C1 segment of cervical spinal cord (tissue), 14 donors: ENCODE measurements at places on chromosomes 2 and 18.

DNA sequence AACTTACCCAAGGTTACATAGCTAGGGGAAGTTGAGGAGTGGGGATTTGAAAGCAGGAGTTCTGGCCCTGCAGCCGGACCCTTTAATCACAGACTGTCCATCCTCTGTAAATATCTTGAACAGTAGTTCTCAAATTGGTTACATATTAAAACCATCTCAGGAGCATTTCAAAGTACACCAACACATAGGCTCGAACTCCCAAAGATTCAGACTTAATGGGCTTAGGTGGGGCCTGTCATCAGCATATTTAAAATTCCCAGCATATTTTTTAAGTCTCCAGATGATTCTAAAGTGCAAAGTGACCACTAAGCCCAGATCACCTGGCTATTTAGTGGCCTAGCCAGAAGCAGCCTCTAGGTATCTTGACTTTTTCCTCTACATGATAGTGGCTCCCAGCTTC, 192.2 kb downstream of the ZNF385B start:
- no peak for DNase-seq

GRCh38 chr18:48319801-48320638, 89.2 kb downstream of the ZBTB7C start:
- no peak for DNase-seq

DNA sequence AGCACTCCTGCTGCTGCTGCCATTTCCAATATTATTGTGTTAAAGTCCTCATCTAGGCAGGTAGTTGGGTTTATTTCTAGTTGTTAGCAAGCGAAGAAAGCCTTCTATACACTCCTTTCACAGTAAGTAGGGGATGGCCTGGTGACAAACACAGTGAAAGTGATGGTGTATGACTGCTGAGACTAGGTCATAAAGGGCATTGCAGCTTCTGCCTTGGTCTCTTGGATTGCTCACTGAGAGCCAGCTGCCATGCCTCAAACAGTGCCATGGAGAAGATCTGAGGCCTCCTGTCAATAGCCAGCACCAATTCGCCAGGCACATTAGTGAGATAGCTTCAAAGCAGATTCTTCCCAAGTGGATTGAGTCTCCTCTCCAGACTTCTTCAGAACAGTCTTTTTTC, 27.6 kb upstream of the MSTN start:
- DNase-seq, result no peak

DNA sequence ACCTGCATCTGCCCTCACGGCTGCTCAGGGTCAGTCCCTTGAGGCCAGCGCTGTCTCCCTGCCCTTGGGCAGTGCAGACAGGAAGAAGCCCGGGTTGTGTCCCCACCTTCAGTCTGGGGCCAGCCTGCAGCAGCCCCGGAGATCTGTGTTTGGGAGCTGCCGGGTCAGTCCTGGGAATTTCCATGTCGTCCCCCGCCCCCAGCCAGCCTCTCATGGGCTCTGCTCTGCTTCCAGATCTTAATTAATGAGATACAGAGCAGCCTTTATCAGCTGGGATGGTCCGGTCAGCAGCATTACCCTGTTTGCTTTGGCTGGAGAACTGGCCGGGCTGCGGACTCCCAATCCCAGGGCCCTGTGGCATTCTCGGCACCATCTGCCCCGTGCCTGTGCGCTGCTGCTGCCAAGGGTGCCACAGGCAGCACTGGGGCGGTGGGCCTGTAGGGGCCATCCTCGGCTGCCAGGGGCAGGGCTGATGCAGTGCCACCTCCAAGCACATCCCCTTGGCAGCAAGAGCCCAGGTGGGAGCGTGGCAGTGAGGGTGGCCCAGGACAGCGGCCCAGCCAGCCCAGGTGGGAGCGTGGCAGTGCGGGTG, 2.4 kb downstream of the BOK start:
- no peak for DNase-seq

- DNase-seq, result no peak
Measured at GRCh38 chr2:42618116-42618515, 49.7 kb downstream of the MTA3 start.

GRCh38 chr2:172698041-172698863, 37.4 kb upstream of the RAPGEF4 start:
- no peak for DNase-seq

DNA sequence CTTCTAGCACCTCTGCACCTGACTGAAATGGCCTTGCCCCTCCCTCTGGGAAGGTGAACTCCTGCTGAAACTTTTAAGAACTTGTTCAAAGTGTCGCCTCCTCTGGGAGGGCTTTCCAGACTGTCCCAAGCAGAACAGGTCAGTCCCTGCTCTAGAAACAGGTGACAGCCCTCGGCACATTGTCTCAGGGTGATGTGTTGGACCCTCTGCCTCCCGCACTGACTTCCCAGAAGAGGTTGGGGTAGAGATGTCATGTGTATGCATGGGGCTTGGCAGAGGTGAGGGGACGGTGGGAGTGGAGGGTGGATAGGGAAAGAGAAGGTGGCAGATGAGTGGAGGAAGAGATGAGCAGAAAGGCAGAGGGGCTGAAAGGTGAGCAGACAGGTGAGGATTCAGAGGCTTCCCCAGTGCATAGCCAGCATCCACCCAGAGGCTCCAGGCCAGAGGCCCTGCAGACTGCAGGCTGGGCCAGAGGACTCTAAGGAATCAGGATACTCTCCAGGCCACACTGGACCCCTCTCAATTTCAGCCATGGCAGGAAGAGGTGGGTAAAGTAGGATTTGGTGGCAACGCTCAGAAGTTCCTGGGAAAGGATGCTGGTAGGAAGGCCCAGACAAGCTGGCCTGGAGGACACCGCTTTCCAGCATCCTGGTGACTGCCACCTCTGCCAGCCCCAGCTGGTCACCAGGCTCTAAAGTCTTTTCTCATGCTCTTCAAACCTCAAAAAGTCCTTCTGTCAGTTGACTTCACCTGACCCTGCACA, 24.8 kb upstream of the TNS1 start:
- no peak for DNase-seq

DNA sequence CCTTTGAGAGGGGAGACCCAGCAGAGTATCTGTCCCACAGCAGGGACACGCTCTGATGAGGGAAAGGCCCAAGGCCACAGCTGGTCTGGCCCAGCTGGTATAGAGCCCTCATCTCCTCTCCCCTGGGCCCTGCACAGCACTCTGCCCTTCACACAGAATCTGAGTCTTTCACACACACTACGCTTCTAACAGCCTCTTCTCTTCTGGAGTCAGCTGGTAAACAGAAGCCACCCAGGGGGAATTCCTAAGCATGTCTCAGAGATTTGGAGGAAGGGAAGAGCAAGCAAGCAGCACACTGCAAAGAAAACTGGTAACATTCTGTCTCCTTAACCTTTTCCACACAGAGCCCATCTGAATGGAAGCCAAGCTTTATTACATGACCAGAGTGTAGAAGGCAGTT, 121.1 kb upstream of the ACAA2 start:
- DNase-seq, result no peak
